ENCODE measurements at places on chromosomes 4 and X.

DNA sequence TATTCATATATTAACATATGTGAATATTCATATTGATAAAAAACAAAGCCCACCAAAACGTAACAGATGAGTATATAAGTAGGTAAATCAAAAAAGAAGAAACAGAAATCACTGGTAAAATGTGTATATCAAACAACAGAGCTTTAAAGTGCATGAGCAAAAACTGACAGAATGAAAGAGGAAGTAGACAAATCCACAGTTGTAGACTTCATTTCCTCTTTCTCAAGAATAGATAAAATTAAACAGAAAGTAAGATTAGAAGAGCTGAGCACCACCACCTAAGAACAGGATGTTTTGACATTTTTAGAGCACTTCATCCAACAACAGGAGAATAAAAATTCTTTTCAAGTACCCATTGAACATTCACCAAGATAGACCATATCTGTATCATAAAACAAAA, 64.6 kb downstream of the CNKSR2 start:
- peak; percentile 0 for DNase-seq

GRCh38 chr4:150123087-150123486, 44.8 kb downstream of the DCLK2 start:
- DNase-seq: no peak

- no peak for DNase-seq
These were observed 96.5 kb downstream of the RNF150 start for GRCh38 chr4:141036786-141037185.

DNA sequence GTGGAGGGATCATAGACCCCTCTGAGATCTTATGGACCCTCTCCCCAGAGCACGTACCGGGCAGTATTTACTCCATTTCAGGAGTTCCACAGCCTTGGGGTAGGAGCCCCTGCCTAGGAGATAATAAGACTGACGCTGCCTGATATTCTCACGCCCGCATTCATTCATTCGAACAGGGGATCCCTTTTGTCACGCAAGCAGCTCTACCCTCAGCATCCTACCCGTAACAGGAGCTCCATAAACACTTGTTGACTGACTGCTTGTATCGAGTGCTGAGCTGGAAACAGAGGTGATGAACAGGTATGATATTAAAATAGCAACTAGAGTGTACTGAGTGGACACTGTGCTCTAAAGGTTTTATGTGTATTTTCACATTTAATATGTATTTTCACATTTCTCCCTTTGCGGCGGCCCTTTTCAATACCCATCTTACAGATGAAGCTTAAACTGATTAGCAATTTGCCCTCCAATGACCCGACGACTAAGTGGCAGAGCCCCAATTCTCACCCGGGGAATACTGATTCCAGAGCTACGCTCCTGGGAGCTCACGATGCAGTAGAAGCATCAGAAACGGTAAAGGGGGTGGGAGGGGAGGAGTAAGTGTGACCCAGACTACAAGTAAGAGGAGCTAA, 888 bp downstream of the RAB28 start:
- no peak for DNase-seq

GRCh38 chrX:19931146-19931545, 43.7 kb upstream of the SH3KBP1 start:
- no peak for DNase-seq

- no peak for DNase-seq
These were observed 184.2 kb downstream of the GASK1B start for GRCh38 chr4:157988641-157989040.

- DNase-seq: no peak
These were observed 10.1 kb downstream of the ELF4 start for GRCh38 chrX:130100180-130100579.

DNA sequence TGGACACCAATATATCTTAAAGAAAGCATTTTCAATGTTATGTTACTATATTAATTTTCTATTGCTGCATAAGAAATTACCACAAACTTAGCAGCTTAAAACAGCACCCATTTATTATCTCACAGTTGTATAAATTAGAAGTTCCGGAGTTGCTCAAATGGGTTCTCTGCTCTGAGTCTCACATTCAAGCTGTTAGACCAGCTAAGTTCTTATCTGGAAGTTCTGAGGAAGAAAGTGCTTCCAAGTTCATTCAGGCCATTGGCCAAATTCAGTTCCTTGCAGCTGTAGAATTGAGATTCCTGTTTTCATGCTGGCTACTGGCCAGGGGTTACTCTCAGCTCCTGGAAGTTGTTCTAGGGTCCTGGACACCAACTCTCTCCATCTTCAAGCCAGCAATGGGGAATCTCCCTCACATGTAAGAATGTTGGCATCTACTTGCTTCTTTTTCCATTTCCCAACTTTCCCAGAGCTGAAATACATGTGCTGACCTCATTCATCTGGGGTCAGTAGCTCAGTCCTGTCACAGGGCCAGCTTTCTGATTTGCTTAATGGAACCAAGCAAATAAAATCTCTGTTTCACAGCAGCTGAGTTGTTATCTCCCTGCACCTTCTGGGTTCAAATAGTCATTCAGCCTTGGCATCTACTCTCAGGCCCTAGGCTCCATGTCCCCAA, 99.6 kb upstream of the INTU start:
- DNase-seq: no peak

DNA sequence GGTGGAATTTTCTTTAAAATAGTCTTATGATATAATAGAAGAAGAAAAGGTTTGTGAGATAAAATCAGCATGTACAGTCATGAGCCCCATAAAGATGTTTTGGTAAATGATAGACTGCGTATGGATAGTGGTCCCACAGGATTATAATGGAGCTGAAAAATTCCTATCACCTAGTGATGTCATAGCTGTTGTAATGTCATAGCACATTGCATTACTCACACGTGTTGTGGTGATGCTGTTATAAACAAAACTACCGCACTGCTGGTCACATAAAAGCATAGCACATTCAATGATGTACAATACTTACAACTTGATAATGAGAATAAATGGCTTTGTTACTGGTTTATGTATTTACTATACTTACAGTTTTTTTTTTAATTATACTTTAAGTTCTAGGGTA, 715.2 kb upstream of the HTR2C start:
- no peak for DNase-seq

- DNase-seq: no peak
These were observed 145.1 kb downstream of the NHS start for GRCh38 chrX:17520016-17520615.

GRCh38 chr4:182877326-182877883, 39.8 kb downstream of the DCTD start:
- no peak for DNase-seq

DNA sequence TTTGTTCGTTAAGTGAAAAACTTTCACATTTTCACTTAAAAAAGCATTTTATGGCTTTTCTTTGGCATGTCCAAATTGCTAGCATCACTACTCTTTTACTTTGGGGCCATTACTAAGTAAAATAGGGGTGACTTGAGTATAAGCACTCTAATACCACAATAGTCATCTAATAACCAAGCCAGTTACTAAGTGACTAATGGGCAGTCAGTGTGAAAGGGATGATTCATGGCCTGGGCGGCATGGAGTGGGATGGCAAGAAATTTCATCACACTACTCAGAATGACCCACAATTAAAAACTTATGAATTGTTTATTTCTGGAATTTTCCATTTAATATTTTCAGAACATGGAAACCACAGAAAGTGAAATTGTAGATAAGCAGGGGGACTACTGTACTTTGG, 60.9 kb downstream of the BMP15 start:
- no peak for DNase-seq

DNA sequence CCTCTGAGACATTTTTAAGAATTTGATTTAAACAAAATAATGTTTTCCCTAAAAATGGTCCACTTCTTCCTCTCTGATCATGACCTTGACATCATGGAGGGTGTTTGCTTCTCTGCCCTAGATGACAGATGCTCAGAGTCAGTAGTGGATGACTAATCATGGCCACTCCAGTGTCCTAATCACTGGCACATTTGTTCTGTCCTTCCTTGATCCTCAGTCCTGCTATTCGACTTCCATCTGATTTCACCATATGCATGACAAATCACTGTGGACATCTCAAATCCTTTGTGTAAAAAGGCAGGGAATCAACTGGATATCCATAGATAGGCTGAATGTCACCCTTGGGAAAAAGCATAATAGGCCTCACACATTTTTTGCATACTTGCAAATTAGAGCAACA, 9.0 kb downstream of the CRMP1 start:
- DNase-seq: no peak

DNA sequence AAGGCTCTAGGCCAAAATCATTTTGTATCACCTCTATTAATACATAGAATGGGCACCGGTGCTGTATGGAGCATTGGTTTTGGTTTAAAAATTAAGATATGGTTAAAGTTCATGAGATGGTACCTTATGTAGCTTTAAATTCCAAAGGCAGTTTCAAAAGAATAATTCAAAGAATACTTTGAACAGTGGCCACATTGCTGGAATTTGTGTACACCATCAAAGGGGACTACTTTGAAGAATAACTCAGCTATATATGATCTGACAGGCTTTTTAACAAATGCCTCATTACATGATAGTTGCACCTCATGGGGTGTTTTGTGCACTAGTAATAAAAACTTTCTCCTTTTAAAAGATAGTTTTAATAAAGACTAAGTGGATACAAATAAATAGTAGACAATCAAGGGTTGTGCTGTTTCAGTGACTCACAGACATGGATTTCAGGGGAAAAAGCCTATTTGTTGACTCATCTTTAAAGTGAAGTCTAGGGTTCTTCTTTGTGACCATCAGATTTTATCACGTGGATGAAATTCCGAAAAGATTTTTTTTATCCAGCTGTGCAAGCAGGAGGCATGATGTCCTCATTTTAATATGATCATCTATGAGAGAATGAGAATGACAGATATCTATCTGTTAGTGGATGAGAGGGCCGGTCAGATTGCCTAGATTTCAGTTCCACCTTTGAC, 12.8 kb downstream of the MTM1 start:
- DNase-seq: no peak

DNA sequence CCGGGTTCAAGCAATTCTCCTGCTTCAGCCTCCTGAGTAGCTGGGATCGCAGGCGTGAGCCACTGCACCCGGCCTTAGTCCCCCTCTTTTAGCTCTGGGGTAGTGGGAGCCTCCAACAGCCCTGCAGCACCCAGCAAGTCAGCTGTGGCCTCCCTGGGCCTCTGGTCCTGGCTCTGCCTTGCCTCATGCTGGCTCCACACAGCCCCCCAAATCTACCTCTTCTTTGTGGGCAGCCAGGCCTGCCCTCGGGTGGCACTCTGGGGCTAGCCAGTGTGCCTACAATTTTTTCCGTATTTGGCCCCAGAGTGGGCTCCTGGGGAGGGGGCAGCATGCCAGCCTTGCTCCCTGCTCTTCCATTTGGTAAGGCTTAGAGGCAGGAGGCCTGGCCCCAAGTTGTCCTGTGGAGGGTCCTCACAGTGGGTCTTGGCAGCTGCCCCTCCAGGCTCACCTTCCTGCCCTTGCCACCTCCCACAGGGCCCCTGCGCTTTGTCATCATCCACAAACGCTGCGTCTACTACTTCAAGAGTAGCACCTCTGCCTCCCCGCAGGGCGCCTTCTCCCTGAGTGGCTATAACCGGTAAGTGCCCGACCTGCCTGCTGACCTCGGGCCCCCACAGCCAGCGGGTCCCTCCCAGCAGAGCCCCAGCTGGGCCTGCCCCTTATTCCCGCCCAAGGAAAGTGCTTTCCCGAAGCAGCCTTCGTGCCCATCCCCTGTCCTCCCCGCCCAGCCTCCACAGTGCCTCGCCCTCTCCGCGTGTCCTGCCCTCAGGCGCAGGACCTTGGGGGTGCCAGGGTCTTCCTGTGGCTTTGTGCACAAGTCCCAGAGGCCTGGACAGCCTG, 21.0 kb upstream of the ADD1 start:
- DNase-seq: no peak

DNA sequence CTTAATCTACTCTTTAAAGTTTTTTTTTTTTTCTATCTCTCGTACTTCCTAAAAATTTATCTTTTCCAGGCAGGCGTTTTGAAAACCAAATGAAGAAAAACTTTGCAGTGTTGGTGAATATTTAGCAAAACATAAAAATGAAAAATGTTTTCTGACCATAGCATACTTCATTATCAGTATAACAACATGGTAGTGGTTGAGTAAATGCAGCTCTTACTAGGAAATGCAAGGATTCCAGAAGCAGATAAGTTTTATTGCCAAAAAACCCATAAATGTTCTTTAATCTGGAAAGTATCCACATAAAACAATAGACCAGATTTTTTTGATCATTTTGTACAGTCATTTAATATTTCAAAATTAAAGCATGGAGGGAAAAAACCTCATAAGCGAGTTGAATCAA, 136.9 kb upstream of the GUCY1A1 start:
- no peak for DNase-seq

DNA sequence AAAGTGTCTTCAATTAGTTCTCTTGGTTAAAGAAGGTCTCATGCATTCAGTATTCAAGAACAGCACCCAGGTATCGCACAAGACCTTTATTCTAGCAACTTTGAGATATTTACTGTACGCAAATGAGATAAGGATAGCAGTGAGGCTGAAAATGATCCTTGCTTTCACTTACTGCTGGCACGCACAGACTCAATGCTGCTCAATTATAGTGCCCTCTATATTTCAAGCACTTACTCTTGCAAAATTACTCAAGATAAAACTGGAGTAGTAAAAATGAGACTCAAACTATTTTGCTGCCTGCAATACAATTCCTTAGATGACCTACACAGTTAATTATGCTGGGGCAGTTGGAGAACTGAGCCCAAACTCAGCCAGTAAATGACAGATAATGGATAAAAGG, 60.9 kb downstream of the ADGRA3 start:
- no peak for DNase-seq

DNA sequence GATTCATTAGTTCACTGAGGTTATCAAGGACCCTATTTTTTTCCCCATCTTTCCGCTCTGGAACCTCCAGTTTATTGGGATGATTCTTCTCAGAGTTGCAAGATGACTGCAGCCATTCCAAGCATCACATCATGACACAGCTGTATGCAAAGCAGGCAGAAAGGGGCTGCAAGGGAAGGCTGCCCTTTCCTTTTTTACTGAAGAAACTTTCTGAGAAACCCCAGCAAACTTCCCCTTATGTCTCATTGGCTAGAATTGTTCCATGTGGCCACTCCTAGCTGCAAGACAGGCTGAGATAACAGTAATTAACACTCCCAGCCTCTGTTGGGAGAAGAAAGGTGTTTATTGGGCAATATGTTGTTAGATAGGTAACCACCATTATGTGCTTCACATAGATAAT, 102.6 kb downstream of the SATL1 start:
- DNase-seq: no peak

GRCh38 chrX:116357329-116357728, 79.1 kb upstream of the SLC6A14 start:
- no peak for DNase-seq

DNA sequence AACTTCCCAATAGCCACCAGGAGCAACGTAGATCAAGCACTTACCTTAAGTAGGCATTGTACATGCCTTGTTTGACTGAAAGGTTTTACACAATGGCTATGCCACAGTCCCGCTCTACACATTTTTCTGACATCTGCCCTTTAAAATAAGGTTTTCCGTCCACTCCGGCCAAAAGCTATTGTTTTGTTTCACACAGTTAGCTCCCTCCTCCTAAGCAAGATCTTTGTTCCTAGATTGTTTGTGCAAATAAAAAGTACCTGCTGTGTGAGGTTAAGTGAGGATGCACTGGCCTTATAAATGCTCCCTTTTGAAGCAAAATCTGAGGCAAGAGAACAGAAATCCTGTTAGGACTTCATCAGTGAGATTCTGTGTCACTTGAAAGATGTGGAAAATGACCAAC, 11.8 kb downstream of the SCD5 start:
- no peak for DNase-seq

- DNase-seq: no peak
These were observed 102.2 kb downstream of the SEL1L3 start for GRCh38 chr4:25760518-25761157.
